T-helper 17 cell (primary cell): ENCODE measurements at places on chromosomes 2 and 18.
A peak's percentile ranks its signal among the peaks of the same experiment; 100 is the strongest.

DNA sequence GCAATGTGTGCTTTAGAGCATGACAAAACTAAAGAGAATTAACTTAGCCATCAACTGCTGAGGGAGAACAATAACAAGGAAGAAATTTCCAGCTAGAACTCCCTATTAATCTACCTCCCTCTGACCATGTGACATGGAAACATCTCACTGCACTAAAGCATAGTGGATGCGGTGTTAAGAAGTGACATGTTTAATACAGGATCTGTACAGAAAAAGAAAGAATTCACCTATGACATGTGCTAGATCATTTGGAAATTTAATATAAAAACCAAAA is 202.3 kb upstream of the KLHL14 start:
- no peak for DNase-seq

DNA sequence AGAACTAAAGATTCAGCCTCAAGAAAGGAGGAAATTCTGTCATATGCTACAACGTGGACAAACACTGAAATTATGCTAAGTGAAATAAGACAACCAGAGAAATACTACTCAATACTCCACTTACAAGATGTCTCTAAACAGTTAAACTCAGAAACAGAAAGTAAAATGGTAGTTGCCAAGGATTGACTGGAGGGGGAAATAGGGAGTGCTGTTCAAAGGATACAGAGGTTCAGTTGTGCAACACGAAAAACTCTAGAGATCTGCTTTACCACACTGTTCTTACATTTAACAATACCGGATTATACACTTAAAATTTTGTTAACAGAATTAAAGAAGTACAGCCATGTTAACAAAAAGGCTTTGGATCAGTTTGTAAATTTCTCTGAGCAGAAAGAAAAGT is 39.8 kb upstream of the C2orf15 start:
- no peak for DNase-seq

DNA sequence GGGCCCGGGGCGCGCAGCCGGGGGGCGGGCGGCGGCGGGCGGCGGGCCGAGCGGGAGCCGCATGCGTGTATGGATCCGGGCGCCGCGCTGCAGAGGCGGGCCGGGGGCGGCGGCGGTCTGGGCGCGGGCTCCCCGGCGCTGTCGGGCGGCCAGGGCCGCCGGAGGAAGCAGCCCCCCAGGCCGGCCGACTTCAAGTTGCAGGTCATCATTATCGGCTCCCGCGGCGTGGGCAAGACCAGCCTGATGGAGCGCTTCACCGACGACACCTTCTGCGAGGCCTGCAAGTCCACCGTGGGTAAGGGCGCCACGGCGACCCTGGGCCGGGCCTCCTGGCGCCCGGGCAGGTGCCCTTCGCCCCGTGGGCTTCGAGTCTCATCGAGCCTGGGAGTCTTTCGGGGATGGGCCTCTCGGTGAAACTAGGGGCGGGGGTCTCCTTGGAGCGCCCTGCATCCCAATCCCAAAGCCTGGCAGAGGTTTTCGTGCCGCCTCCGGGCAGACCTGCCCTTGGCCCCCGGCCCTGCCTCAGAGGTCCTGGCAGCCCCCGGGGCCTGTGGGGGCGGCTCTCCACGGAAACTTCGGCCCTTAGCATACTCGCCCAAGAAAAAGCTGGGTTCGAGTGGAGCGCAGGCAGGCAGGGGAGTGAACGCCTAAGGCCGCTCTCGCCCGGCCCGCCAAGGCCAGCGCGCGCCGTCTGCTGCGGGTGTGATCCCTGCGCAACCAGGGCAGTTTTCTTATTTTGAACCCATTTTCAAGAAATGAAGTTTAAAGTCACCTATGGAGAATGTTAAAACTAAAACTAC is 622 bp downstream of the RAB12 start:
- DNase-seq = no peak

DNA sequence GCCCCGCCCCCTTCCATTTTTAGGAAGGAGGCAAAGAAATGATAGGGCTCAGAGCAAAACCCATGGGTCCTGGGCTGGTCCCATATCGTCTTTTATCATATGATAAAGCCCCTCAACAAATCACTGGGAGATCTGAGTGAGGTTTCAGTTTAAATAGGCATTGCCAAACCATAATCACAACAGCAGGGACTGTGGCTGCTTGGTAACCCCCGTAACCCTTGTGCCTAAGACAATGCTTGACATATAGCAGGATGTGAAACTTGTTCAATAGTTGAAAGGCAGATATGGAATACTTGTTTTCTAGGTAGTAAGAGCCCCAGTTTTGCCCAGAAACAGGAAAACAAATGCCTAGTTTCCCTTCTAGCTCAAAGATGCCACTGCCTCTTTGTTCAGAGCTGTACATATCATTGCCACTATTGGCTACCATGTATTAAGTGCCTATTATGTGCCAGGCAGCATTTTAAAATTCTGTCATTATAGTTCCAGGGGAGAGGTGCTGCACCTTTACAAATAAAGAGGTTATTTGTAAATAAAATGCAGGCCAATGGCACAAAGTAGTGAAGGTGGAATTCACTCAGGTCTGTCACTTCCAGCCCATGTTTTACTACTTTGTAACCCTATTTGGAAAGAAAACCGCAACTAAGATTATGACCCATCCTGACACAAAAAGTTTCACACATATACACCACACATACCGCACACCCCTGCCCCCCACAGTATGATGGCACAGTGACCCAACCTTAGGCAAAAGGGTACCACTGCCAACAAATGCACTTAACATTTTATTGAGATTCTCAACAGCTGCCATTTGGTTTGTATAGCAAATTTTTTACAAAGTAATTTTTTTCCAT is 14.2 kb downstream of the NAGK start:
- DNase-seq = no peak

GRCh38 chr18:25097569-25098056 is 254.4 kb downstream of the ZNF521 start:
- DNase-seq = no peak

DNA sequence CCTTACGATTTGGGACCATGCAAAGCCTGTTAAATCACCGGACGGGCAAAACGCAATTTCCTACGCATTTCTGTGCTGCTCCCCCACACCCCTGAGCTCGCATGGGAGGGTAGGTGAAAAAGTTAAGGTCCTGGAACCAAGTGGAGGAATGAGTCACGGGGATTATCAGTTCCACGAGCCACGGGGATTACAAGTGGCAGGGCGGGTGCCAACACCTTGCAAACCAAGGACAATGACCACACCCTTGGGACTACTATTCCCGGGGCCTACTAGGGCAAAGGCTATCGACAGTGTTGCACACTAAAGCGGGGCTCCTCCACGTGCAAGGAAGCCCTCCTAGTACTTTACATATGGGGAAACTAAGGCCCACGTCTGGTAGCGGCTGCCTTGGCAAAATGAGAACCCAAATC is 447 bp downstream of the RETSAT start:
- DNase-seq = no peak

DNA sequence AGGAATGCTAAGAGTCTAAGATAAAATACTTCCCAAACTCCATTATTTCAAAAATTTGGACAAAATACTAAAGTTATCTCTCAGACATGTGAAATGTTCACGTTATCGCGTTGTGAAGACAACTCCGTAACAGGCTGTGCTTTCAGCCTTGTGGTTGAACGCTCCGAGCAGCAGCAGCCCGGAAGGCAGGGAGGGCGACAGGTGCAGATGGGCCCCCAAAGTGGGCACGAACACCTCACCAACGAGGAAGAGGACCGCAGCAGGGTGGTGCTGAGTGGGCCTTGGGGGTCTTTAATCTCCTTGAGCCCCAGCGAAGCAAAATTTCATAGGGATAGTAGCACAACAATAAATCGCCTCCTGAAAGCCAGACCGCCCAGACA is 1.0 kb upstream of the FAM110C start:
- DNase-seq = no peak

DNA sequence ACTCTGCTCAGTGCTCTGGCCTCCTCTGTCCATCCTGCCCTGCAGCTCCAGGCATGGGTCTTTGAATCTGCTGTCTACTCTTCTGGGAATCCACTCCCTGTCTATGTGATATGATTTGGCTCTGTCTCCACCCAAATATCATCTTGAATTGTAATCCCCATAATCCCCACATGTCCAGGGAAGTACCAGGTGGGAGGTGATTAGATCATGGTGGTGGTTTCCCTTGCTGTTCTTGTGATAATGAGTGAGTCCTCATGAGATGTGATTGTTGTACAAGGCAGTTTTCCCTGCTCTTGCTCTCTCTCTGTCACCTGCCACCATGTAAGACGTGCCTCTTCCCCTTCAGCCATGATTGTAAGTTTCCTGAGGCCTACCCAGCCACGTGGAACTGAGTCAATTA is 881.8 kb upstream of the ID2 start:
- DNase-seq = no peak

- DNase-seq = peak; percentile 51
Measured at GRCh38 chr2:37344453-37345361, at the start of gene QPCT. Gene QPCT (plus strand): TSS chr2:37344630. CDS start chr2:37344732, 102 bp downstream.

- no peak for DNase-seq
Measured at GRCh38 chr2:203446071-203446481, 89.0 kb downstream of the RAPH1 start.

DNA sequence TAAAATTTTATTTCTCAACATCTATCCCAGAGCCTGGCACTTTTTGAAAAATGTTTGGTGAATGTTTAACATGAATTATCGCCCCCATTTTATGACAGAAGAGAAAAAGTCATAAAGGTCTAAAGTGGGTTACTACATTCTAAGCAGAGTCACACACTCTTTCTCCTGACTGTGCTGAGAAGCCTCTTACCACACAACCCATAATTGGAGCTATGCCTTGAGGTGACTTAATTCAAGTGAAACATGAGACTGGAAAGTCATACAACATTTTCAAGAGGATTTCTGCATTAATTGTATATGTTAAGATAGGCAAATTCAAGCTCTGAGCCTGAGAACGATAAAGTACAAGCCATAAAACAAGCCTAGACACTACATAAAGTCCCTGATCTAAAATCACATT is 3.1 kb upstream of the DSEL start:
- no peak for DNase-seq

DNA sequence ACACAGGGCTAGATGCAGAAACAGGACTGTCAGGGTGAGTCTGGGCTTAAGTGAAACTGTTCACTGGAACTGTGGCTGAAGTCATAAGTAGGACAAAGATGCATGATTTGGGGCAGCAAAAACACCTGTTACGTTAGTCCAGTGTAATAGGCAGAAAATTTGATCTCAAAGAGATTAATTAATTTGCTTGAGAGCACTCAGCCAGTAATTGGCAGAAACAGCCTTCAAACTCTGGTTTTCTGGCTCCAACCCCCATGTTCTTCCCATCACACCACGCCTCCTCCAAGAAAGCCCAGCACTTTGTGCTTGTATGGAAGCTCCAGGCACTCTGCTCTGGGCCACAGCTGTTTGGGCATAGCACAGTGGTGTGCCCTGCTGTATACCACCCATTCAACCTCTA is 54.0 kb downstream of the CNTNAP5 start:
- DNase-seq = no peak

DNA sequence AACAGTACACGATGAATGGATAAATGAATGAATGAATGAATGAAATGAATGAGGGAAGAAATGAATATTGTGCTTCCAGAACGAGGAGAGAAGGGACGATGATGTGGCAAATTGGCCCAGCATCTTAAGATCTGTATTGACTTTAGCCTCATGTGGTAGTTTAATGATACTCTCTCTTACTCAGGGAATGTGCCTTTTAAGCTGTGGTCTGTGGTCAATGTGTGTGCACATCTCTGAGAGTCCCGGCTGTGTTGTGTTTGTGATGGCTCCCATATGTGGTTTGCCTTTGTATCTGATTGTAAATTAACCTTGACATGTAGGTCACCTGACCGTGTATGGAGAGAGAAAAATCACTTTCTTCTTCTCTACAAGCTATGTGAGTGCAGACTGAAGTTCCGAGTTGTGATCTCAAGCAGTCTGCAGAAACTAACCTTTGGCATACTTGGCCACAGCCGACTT is 91.2 kb downstream of the NEDD4L start:
- no peak for DNase-seq

GRCh38 chr2:16105669-16106281 is 165.4 kb downstream of the MYCN start:
- DNase-seq = no peak

GRCh38 chr2:153287109-153287801 is 191.3 kb downstream of the RPRM start:
- no peak for DNase-seq

- no peak for DNase-seq
Measured at GRCh38 chr2:143697744-143698143, 568.5 kb downstream of the ARHGAP15 start.

DNA sequence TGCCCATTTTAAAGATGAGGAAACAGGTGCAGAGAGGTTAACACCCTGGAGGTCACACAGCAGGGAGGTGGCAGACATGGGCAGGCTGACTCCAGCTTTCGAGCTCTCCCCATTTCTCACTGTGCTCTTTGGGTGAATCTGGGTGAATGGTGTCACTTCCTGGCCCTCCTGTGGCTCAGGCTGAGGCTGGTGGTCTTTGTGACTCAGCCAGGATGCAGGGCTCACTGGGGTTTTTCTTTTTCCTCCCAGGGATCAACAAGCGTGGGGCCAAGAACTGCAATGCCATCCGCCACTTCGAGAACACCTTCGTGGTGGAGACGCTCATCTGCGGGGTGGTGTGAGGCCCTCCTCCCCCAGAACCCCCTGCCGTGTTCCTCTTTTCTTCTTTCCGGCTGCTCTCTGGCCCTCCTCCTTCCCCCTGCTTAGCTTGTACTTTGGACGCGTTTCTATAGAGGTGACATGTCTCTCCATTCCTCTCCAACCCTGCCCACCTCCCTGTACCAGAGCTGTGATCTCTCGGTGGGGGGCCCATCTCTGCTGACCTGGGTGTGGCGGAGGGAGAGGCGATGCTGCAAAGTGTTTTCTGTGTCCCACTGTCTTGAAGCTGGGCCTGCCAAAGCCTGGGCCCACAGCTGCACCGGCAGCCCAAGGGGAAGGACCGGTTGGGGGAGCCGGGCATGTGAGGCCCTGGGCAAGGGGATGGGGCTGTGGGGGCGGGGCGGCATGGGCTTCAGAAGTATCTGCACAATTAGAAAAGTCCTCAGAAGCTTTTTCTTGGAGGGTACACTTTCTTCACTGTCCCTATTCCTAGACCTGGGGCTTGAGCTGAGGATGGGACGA is 13.2 kb downstream of the ITM2C start:
- no peak for DNase-seq

GRCh38 chr18:2997846-2998564 is 14.9 kb downstream of the LPIN2 start:
- DNase-seq = no peak

- no peak for DNase-seq
Measured at GRCh38 chr2:106106622-106107508, 87.2 kb downstream of the UXS1 start.

GRCh38 chr18:58254873-58255511 is 211.0 kb downstream of the NEDD4L start:
- DNase-seq = no peak

DNA sequence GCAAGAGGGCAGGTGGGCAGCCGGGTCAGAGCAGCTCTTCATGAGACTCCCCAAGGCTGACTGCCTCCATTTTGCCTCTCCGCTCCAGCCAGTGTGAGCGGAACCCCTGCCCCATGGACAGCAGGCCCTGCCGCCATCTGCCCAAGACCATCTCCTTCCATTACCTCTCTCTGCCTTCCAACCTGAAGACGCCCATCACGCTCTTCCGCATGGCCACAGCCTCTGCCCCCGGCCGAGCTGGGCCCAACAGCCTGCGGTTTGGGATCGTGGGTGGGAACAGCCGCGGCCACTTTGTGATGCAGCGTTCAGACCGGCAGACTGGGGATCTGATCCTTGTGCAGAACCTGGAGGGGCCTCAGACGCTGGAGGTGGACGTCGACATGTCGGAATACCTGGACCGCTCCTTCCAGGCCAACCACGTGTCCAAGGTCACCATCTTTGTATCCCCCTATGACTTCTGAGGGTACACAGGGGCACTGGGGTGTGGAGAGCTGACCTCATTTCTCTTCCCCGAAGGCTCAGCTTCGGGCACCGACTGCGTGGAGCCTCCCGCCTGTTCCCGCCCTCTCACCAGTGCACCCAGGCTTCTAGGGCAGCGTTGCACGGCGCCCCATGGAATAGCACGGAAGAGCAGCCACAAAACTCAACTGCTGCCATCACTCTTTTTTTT is 49.0 kb downstream of the FBLN7 start:
- DNase-seq = no peak
